ENCODE measurements at places on chromosomes 11 and 22.

DNA sequence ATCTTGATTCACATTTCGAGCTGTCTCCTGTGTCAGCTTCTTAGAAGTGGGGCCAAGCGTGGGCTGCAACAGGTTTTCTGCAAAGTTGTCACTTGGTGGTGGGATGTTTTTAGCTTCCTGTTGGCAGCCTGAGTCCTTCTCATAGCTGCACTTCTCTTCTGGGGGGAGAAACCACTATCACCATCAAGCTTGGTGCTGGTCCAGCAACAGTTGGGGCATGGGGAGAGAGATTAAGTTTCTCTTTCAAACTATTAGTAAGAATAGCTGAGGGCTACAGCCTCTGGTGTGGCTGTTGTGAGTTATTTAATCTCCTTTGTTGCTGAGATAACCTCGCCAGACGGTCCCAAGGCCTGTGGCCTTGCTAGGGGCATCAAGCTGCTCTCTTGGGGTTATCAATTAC lies 123.3 kb upstream of the CRYBB3 start:
- no peak for DNase-seq

GRCh38 chr11:110069158-110069737 lies 23.9 kb upstream of the ZC3H12C start:
- no peak for DNase-seq

DNA sequence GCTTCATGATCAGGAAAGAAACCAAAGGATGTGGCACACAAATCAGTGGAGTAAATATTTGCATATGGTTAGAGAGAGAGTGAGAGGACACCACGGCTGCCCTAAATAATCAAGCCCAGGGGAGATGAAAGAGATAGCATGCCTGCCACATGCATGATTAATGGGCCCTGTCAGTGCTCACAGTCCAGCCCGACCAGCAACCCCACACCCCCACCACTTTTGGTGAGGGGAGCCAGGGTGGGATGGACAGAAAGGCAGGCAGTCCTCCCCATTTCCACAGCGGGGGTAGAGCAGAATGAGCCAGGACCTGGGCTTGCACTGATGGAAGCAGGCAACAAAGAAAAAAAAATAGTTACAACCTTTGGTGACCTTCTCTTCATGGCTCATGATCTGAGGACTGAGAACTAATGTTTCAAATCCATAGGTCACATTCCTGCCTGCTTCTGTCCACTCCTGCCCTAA lies 545.0 kb downstream of the ETS1 start:
- no peak for DNase-seq

DNA sequence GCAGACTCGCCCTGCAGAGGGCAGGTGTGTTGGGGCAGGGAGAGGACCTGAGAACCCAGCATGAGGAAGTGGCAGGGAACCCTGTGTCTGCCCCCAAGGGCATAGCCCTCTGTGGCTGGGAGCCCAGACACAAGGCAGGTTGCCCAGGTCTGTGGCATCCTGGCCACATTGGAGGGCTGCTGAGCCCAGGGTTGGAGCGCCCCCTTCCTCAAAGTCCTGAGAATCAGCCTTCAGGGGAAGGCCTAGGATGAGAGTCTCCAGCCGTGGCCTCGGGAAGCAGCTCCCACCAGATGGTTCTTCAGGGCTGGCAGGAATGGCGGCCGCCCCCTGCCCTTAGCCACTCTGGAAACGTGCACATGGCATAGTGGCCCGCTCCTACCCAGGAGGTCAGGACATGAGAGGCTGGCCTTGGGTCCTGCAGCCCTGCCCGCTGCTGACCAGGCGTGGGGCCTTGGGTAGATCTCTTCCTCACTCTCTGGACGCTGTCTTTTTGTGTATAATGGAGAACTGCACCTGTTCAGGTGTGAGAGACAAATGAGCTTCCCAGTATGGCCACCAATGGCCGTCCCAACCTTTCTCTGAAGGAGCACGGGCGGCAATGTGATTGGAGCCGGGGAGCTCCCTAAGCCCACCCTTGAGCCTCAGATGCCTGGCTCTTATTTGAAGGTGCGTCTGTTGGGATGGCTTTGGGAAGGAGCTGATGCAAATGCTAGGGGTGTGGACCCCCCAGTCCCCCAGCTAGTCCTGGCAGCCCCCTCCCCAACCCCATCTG lies 4.6 kb upstream of the CDC42BPG start:
- no peak for DNase-seq

GRCh38 chr22:26822313-26822712 lies 164.9 kb downstream of the MIAT start:
- DNase-seq, result no peak

DNA sequence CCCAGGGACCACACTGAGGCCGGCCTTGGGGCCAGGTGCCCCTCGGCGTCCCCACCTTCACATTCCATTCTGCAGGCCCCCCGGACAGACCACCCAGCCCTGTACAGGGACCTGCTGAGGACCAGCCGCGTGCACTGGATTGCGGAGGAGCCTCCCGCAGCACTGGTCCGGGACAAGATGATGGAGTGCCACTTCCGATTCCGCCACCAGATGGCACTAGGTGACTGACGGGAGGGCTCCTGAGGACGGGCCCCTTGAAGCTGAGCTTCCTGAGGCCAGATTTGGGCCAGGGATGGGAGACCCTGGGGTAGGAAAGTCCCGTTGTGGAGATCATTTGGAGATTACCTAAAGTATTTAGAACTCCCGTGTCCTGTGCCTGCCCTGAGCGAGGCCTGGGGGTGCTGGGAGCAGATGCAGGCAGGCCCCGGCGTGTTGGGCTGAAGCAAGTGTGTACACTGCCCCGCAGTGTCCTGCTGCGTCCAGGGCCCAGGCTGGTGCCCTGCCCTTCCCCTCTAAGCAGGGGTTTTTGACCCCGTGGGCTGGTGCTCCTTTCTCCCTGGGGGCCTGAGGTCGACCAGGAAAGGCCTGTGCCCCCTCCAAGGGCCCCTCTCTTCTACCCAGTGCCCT lies 20.0 kb downstream of the TRMU start:
- DNase-seq, result peak; percentile 43

- no peak for DNase-seq
Observed at GRCh38 chr11:74731301-74732094, at the start of gene CHRDL2. Gene CHRDL2 (minus strand): TSS chr11:74731426. CDS start chr11:74730888, 538 bp downstream.

DNA sequence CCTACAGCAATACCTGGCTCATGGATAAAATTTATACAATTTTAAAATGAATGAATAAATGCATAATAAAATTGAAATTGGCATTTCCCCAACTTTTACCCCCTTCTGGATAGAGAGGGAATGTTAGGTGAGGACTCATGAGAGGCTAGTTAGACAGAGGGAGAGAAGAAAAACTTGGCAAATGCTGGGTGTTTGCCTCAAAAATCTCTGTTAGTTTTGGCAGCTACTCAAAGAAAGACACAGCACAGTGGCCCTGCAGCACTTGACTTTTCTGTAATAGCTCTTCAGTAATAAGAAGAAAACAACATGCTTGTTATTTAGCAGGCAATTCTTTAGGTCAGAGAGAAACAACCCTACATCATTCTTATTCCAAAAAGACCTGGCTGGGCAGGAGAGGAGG lies 20.7 kb upstream of the IZUMO1R start:
- no peak for DNase-seq

DNA sequence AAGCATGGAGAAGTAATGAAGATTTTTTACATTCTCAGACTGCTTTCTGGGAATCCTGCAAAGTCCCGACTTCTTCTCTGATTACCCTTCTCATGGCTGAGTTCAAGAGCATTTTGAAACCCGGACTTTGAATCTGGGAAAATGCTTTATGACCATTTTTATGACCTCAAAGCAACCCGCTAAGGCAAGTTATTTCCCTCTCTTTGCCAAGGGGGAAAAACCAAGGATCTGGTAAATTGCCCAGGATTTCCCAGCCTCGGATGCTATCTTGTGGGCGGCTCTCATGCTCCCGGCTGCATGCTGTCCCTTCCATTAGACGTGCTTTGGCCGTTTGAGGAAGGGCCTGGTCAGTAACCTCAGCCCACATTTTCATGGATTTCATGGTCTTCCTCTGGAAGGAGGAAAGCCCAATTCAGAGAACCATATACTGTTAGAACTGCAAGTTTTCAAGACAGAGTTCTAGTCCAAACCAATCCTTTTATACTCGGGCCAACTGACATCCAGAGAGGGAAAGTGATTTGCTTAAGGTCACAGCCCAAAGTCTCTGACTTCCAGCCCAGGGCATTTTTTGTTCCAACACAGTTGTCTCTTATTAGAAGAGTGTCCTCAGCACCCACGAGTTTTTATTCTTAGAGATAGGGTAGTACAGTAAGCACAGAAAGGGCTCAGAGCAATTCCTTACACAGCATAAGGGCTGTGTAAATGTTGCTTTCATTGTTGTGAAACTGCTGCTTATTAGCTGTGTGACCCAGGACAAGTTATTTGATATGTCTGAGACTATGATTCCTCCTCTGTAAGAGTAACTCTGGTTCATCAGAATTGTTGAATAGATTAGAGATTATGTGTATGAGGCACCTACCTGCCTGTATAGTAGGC lies 77.4 kb downstream of the NAV2 start:
- no peak for DNase-seq

GRCh38 chr11:3964935-3965604 lies 109.6 kb downstream of the STIM1 start:
- DNase-seq, result no peak

GRCh38 chr11:128563942-128564641 lies 23.3 kb downstream of the ETS1 start:
- no peak for DNase-seq

GRCh38 chr11:78808923-78809322 lies 234.3 kb upstream of the NARS2 start:
- no peak for DNase-seq

DNA sequence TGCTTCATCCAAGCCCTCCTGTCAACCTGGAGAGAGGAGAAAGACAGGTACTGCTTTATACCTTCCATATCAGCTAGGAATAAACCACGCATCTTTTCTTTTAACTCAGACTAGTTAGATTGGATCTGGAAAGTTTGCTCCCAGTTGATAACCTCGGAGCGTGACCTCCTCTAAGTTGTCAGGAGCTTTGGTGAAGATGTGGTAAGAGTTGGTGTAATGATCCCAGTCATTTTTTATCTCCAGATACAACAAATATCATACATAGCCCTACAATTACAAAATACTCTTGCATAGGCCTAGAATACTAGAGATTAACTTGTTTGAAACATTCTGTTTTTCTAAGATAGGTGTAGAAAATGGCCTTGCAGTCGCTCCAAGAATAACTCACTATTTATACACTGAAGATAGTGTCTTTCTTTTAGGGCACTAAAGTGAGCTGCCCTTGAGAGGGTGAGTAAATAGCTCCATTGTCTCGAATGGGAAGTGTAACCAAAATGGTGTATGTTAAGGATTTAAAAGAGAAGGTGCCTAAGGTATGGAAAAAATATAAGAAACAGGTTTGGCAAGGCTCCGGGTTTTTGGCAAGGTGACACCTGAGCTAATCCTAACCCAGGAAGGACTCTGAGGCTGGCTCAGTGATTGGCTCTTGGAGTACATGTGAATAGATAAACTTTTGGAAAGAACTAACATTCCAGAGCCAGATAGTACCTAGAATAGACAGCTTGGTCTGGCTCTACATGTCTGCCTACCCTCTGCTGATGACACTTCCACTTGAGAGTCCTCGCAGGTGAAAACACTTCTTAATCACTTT lies 59.4 kb downstream of the GLYATL1 start:
- DNase-seq, result no peak
